Fibroblast of villous mesenchyme (primary cell): ENCODE measurements at places on chromosomes 12 and 14. TPM values are rescaled to one million over a fixed set of nuclear protein-coding genes. Genes with fewer than 3 reads are reported as not detected.
A peak's percentile ranks its signal among the peaks of the same experiment; 100 is the strongest.

GRCh38 chr14:103697603-103698379, 17.5 kb downstream of the XRCC3 start:
- no peak for DNase-seq

- DNase-seq: peak; percentile 86
Measured at GRCh38 chr12:3698218-3698974, 54.5 kb downstream of the CRACR2A start.

DNA sequence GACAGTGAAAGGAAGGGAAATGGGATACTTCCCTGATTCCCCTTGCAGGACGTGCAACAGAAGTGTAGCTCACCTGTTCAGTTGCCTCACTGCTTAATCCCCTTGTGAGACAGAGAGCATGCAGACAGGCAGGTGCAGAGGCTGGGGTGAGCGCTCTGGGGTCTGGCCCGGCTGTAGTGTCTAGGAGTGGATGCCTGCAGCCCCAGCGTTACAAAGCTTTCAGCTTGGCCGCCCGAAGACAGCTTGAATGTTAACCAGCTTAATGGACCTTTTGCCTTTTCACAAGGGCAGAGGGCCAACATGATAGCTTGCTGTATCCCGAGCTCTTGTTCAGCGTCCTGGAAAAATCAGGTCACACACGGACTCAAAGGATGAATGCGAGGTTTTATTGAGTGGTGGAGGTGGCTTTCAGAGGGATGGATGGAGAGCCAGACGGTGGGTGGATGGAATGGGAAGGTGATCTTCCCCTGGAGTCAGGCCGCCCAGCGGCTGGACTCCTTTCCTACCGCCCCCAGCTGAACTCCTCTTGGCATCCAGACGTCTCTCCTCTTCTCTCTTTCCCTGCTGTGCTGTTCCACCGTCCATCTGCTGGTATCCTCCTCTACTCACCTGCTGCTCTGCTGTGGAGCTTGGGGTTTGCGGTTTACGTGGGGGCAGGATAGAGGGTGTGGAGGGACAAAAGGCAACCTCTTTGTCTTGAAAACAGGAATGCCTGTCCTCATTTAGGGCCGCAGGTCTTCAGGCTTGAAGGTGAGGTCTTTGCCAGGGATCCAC, 86.2 kb upstream of the RESF1 start:
- DNase-seq: no peak

DNA sequence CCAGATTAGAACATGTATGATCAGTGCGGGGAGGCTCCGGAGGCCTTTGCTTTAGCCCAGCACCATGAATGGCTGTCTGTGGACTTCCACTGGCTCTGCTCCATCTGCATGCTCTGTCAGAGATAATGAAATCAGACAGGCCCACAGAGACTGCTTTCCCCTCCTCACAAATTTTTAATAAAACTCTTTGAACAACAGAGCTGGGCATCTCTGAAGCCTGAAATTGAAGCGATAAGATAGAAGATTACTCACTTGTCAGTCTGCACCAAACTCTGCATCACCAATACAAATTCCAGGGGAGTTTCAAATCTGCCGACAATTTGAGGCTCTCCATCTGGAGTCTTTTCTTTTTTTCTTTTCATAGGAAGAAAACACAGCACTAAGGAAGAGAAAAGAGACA, 110.0 kb downstream of the DYRK2 start:
- DNase-seq: no peak

GRCh38 chr12:15049461-15050153, 76.8 kb downstream of the PDE6H start:
- DNase-seq: no peak

DNA sequence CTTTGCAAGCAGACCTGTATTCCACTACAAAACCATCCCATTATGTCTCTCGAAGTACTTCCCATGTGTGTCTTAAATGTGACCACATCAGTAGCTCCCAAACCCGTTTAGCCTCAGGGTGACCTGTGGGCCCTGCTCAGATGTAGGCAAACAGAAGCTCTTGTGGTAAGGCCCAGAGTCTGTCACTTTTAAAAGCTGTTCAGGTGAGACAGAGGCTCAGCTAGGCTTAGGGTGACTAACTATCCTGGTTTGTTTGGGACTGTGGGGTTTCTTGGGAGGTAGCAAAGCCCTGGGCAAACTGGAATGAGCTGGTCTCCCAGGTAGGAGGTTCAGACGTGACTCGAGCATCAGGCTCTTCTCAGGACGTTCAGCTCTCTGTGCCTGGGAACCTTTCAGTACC, 64.5 kb upstream of the VASH1 start:
- no peak for DNase-seq

The TAS2R31 gene
- total RNA-seq: 7.3 and 8.4 TPM in 2 replicates

The C12orf54 gene
- not detected in 2 replicates for total RNA-seq
